GM23338 (cell line): ENCODE measurements at places on chromosomes 5 and 9.

DNA sequence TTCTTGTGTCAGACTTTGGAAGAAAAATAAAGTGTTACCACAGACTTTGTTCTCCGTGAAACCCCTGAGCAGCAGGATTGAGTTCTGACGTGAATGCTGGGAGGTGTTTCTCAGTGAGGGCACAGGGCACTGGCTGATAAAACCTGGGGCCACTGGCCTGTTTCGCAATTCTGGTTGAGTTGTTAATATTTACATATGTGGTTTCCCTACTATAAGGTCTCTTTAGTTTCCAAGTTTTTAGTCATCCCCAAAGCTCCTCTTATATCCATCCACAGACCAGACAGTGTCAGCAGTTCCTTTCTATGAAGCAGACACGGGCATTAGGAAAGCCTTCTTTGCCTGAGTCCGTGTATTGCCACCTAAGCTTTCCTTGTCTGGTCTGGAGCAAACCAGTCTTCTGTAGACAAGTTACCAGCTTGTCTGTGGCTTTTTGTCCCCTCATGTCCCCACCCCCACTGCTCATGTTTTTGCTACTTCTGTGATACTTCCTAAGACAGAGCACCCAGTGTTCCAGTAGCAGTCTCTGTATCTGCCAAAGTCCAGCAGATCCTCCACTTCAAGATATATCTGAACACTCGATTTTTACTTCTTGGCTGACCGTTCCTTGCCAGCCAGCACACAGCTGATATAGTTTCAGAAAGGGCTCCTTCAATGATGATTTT is 42.0 kb downstream of the ACO1 start:
- DNase-seq: no peak

GRCh38 chr9:37936965-37937364 is 33.0 kb upstream of the SLC25A51 start:
- no peak for DNase-seq

GRCh38 chr5:200985-201384 is 9.7 kb downstream of the LRRC14B start:
- no peak for DNase-seq

DNA sequence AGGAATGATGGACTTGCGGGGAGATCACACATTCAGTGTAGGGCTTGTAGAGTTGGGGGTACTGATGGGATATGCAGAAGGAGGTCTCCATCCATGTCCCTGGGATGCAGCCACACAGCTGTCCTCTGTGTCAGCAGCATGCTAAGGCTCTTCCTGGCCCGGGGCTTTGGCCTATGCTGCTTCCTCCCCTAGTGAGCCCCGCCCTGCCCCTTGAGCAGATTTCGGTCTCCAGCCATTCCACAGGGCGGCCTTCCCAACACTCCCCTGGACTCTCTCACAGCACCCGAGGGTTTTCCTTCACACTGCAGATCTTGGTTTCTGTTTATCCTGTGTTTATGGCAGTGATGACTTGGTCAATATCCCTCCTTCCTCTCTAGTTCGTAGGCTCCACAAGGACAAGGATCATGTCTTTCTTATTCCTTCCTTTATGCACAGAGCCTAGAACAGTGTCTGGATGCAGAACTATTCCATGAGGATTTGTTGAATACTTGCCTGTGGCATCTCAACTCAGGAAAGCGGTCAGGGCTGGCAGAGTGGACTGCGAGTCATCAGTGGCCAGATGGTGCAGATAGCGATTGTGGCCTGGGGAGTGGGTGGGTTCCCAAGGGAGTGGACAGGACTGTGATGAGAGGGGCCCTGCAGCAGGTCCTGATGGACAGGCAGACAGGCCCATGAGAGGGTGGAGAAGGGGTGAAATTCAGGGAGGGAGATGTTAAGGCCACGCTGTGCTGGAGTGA is 114.2 kb downstream of the RGS3 start:
- DNase-seq: no peak

GRCh38 chr5:170095646-170096045 is 10.1 kb upstream of the FOXI1 start:
- DNase-seq: no peak

GRCh38 chr5:125450771-125451170 is 704.3 kb upstream of the ZNF608 start:
- DNase-seq: no peak

- peak; percentile 48 for DNase-seq
Observed at GRCh38 chr9:17204611-17205152, 69.8 kb downstream of the CNTLN start.

DNA sequence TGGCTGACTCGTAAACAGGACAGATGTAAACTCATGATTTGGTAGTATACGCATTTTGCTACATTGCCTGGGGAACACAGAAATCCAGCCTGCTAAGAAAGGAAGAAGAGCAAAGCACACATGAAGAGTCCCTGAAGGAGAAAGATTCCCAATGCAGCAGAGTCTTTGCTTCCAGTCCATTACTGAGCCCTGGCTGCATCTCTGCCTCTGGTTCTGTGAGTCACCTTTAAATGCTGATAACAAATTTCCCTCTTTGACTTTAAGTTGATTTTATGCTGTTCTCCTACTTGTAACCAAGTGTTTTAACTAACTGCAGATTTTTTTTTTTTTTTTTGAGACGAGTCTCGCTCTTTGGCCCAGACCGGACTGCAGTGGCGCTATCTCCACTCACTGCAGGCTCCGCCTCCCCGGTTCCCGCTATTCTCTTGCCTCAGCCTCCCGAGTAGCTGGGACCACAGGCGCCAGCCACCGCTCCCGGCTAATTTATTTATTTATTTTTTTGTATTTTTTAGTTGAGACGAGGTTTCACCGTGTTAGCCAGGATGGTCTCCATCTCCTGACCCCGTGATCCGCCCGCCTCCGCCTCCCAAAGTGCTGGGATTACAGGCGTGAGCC is 8.5 kb upstream of the PRXL2C start:
- peak; percentile 19 for DNase-seq

DNA sequence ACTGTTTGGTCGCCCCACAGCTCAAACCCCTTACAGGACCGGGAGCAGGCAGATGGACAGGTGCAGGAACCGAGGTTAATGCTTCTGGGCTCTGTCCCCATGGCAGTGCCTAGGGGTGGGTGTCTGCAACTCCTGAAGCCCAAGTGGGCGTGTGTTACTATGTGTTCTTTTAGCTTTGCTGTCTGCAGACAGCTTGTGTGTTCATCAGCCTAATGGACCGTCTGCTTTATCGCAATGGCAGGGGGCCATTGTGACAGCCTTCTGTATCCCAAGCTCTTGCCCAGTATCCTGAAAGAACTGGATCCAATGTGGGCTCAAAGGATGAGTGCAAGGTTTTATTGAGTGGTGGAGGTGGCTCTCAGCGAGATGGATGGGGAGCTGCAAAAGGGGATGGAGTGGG is 266.7 kb downstream of the CSNK1G3 start:
- no peak for DNase-seq

GRCh38 chr5:150616024-150616470 is 24.4 kb upstream of the SYNPO start:
- no peak for DNase-seq

DNA sequence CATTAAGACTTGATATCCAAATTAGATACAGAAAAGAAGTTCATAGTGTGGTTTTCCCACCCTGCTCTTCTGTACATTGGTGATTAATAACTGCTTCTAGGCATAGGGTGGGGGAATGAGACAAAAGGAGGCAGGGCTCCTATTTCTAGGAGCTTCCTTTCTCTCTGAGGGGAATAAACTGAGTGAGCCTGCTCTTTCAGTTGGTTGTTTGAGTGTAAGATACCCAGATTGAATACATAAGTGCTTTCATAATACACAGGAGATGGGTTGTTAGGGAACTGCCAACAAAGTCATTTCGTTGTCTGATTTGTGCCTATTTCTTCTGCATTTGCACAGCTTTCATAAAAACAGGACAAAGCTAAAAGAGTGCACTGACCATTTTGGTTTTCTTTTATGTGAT is 48.9 kb upstream of the TTC23L start:
- no peak for DNase-seq

DNA sequence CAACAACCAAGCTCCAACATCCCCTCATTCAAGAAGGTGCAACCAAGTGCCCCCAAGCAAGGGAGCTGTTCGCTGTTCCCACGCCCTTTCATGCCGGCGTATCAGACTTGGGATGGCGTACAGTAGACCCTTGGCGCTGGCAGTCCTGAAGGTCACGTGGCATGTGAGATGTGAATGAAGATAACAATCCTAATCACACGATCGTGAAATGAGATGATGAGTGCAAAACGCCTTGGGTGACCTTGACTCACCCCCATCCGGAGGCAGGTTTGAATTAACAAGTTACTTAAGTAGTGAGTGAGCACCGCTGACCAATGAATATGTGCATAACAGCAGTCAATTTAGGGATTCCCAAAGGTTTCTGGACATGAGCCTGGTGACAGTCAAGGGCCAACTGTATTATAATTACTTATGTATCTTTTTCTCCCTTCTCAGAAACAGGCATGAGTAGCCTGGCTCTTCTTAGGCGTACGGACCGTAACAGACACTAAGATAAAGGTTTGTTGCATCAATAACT is 150.2 kb downstream of the TTLL11 start:
- DNase-seq: no peak

DNA sequence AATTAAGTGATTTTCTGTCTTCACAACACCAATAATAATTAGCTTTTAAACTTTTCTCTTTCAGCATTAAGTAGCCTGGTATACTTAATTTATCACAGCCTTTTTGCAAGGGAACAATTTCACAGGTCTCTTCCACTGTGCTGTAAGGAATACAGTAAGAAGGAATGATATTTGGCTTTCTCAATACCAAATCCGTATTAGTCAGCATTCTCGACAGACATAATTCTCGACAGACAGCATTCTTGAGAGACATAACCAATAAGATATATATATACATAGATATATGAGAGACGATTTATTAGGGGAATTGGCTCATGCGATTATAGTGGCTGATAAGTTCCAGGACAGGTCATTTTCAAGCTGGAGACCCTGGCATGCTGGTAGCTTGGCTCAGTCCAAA is 18.0 kb downstream of the PRKAA1 start:
- no peak for DNase-seq

DNA sequence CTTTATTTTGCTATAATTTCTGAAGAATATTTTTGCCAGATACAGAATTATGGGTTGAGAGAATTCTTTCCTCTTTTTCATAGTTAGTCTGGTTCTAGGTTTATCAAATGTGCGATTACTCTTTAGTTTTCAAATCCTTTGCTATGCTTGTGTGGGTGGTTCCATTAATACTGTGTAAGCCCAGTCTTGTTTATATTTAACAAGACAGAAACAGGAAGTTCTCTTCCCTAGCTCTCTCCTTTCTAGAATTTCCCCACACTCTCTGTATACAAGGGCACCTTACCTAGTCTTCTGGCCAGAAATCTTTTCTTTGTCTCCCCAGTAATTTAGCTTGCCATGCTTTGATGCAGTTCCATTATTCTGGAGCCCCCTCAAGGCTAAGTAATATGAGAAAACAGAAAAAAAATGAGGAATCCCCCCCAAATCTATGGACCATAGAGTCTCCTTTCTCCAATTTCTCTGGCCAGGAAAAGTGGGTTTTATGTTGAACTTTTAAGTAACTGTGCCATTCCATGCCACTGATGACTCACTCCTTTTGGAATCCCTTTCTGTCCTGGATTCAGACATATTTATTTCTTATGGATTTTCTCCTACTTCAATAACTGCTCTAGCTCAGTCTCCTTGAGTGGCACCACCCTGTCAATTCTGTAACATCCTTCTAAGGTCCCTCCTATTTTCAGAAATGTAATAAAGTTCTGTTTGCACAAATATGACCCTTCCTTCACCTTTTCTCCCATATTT is 1714.1 kb downstream of the EFNA5 start:
- no peak for DNase-seq

DNA sequence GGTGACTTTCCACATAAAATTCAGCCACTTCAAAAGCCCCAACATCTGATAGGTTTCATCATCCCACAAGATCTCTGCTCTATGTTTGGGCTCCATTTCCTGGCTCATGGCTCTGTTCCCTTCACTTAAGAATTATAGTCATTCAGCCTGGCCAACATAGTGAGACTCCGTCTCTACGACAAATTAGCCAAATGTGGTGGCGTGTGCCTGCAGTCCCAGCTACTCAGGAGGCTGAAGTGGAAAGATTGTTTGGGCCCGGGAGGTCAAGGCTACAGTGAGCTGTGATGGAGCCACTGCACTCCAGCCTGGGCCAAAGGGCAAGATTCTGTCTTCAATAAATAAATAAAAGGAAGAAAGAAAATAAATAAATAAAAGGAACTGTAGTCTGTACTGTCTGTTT is 57.9 kb upstream of the CTSV start:
- no peak for DNase-seq

- no peak for DNase-seq
Observed at GRCh38 chr9:127644943-127645342, 32.9 kb downstream of the STXBP1 start.

DNA sequence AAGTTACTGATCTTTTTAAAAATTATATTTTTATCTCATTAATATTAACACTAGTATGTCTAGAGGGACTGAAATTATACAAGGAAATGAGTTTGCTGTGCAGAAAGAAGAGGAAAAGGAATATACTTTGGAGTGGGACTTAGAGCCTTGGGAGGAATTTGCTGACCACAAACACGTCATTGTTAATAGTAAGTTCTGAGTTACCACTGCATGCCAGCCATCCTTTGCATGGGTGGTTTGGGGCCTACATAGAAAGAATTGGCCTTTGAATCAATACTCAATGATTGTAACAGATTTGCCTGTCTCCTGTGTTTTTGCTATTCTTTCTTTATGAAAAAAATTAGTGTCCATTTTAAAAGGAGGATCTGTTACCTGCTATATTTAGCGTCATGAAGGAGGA is 232.6 kb upstream of the TNC start:
- DNase-seq: no peak

- DNase-seq: no peak
Observed at GRCh38 chr5:175752826-175753535, 95.1 kb downstream of the HRH2 start.

DNA sequence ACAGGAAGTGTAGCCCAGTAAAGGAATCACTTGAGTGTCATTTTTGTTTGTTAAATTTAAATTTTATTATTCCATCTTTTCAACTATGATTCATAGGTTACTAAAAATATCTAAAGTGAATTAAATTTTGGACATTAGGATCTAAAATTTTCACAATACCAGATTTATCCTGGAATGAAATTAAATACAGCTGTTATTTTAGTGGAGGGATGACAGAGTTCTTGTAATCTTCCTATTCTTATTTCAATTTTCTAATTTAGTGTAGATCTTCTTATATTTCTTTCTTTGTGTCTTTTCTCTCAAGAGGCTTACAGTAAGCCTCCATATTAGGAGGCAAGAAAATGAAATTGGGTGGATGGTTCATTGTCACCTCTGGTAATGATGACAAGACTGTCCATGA is 167.9 kb upstream of the TNC start:
- DNase-seq: no peak

GRCh38 chr9:106076711-106077110 is 382.4 kb downstream of the TMEM38B start:
- no peak for DNase-seq
